T-helper 1 cell (primary cell): ENCODE measurements at places on chromosomes 6 and 20.
A peak's percentile ranks its signal among the peaks of the same experiment; 100 is the strongest.

GRCh38 chr6:75563032-75563431 lies 38.6 kb upstream of the SENP6 start:
- DNase-seq: no peak

- DNase-seq: no peak
Observed at GRCh38 chr20:18391686-18392085, 75.1 kb downstream of the DZANK1 start.

DNA sequence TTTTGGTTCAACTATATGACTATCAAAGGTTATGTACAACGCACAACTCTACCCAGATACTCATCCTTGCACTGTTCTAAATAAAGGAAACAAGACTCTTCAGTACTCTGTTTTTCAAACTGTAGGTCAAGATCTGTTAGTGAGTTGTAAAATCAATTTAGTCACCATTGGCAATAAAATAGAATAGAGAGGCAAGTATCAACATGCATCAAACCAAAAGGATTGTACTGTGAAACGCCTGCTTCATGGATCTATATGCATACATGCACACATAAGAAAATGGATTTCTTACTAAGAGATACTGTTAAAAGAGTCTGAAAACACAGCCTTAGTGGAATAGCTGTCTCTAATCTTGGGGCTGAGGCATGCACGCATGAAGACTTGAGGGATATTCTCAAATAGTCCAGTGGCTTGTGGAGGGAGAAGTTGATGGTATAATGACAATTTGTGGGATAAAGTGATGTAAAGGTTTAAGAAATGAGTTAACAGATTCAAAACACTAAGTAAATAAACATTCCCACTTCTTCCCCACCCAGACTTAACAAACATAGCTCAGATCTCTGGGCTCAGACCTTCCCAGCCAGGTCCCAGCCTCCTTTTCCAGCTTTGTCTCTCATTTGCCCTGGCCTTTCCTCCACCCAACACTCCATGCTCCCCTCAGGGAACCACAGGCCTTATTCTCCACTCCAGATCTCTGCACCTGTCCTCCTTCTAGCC lies 10.7 kb upstream of the LZTS3 start:
- DNase-seq: no peak

GRCh38 chr6:49462071-49462470 lies 982 bp downstream of the MMUT start:
- DNase-seq: no peak

DNA sequence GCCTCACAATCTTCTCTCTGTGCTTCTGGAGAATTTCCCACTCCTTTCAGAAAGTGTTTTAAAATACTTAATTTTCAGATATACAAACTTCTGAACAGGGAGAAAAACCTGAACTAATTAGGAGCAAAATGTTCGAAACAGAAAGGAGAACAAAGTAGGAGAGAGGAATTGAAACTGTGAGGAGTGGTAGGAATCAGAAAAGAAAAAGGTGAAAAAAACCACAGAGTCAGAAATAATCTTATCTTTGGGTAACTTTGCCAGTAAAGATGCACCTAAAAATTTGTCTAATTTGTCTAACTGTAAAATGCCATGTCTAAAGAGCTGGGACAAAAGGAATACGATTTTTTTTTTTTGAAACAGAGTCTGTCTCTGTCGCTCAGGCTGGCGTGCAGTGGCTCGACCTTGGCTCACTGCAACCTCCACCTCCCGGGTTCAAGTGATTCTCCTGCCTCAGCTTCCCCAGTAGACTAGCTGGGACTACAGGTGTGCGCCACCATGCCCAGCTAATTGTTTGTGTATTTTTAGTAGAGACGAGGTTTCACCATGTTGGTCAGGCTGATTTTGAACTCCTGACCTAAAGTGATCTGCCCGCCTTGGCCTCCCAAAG lies 4.7 kb upstream of the RIPOR2 start:
- no peak for DNase-seq

DNA sequence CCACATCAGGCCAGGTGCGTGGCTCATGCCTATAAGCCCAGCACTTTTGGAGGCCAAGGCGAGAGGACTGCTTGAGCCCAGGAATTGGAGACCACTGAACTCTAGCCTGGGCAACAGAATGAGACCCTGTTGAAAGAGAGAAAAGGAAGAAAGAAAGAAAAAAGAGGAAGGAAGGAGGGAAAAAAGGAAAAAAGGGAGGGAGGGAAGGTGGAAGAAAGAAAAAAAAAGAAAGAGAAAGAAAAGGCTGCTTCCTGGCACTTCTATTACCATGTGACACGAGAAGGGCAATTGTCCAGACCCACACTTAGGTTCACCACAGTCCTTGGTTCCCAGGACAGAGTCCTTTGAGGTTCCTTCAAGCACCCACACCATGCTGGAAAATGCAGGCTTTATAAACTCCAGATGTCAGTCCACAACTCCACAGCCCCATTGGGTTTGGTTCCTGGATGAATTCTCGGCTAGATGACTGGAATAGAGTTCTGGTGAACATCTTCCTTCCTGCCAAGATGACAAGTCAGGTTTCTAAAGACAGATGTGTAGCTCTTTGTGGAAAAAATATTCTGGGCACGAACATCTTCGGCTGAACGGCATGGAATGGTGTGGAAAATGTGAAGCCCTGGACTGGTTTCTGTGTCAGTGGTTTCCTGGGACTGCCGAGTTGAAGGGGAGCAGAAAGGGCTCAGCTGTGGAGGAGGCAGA lies 32.5 kb downstream of the NT5E start:
- DNase-seq: no peak

DNA sequence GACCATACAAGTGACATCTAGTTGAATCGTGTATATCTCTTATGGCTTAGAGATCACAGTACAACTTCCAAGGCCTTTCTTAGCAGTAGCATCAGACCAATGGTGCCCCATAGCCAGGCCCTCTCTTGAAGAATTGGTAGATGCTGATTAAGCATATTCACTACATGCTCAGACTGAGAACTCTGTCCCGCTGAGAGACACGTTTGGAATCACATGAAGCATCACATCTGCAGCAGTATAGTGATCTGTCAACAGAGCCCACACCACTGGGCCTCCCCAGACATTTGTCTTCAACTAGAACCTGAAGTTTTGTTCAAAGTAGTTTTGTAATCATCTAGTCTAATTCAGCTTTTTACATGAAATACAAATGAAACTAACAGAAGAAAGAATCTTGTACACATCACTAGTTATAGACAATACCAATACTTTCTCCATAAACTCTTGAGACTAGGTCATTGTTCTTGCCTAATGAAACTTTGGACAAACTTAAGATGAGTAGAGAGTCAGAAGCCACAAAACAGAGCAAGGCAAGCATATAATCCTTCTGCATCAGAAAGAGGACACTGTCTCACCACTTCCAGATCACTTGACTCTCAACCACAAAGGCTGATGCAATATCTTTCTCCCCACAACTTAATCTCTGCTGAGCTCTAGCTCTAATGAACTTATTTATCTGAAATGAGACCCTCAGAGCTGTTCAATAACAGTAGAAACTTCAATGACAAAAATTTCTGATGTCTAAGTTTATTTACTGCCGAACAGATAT lies 182.7 kb downstream of the TBX18 start:
- DNase-seq: no peak

- DNase-seq: no peak
Observed at GRCh38 chr6:123811378-123811777, 7.7 kb downstream of the NKAIN2 start.

GRCh38 chr6:139343052-139343750 lies 31.2 kb downstream of the CITED2 start:
- DNase-seq: no peak

GRCh38 chr20:56517211-56517610 lies 7.3 kb upstream of the FAM209A start:
- no peak for DNase-seq

DNA sequence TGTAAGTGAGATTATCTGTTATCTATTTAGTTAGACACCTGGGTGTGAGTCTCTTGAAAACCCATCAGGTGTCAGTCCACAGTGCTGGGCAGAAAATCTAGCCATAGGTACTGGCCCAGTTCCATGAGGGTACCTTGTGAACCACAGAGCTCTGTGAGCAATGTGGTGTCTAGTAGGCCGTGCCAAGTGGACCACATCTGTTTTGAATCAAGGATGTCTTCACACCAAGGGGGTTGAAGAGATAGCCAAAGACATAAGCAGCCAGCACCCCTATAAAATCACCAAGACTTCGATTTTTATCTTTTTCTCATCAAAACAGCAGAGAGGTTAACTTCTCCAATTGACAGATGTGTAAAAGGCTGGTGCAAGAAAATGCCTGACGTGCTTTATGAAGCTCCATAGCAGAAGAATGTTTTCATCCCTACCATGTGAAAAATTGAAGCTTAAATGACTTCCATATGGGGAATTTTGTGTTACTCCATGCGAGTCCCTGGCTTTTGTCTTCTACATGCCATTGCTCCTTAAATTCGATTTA lies 368.7 kb downstream of the HAO1 start:
- no peak for DNase-seq

- DNase-seq: no peak
Observed at GRCh38 chr6:53837865-53838769, 43.3 kb downstream of the LRRC1 start.

DNA sequence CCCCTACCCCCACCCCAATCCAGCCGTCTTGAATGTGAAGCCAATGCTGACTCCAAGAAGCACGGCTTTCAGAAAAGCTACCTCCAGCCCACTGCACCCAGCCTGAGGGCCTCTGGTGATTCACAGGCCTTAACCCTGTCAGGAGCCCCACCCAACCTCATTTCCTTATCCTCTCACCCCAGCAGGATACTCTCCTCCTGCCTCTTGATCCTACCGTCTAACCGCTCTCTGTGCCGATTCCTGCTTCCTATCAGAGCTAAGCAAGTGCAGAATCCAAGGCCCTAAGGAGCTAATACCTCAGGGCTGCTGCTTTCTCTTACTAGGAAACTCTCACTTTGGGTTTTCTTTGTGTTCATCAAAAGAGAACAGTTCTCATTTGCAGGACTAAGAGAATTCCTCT lies 47.2 kb downstream of the TRERF1 start:
- peak; percentile 62 for DNase-seq

DNA sequence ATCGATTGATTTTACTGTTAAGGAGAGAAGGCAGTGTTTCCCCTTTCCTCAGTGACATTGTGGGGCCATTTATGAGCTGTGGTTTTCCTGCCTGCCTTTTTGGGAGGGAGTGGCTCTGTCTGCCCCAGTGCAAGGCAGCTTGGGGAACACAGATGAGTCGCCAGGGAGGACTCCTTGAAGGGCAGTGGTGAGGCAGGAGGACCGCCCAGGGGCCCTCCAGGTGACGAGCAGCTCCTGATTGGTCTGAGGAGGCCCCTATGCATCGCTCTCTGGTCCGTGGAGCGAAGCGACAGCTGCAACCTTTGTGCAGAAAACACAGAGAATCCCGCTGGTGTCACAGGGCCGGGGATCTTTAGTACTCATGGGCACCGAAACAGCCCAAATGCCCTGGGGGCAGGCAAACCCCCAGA lies 100.3 kb downstream of the TMEM242 start:
- no peak for DNase-seq

DNA sequence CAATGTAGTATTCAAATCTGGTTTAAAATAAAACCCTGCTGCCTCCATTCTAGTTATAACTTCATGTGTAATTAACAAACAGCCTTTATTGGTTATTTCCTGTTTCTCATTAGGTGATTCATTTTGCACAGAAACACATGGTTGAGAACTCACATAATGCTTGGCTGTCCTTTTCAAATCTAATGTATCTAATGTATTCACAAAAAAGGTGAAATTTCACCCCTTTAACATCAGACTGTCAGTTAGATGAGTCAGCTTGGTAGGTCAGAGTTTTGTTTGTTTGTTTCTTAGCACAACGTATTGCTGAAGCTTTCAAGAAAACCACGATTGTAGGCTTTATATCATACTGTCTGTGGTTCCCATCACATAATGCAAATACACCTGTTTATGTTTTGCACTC lies 78.7 kb upstream of the TMEM30A start:
- DNase-seq: no peak

DNA sequence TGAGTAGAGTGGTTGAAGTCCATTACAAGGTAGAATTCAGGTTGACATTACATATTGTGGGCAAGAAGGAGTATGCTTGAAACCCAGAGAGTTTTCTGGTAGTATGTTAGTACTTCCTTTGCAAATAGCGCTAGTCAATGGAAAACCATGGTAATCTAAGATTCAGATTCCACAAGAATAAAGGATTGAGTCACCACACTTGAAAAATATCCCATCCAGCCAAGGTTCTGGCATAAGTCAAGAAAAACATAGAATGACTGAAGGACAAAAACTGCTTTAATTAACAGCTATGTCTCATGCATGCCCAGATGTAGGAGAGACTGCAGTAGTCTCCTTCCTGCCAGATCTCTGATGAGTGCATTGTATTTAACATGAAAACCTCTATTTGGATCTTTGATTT lies 469.8 kb downstream of the BMP2 start:
- DNase-seq: no peak
